COR-L47 (cell line): ENCODE measurements at places on chromosomes 3 and 15.

DNA sequence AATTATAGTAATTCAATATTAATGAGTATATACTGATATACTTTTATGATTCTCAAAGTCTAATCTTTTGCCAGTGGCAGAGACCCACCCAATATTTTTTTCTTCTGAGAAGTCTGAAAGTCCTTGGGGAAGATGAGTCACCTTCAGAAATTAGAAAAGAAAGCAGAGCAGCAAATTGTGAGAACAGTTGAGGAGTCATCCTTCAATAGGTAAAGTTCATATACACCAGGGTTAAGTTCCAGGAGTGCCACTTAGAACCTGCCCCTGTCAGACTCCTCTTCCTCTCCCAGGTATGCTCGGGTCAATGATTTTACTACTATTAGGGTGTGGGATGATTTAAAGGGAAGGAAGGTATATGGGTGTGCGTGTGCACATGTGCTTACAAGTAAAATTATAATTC is 7.1 kb downstream of the CLRN1 start:
- no peak for DNase-seq

DNA sequence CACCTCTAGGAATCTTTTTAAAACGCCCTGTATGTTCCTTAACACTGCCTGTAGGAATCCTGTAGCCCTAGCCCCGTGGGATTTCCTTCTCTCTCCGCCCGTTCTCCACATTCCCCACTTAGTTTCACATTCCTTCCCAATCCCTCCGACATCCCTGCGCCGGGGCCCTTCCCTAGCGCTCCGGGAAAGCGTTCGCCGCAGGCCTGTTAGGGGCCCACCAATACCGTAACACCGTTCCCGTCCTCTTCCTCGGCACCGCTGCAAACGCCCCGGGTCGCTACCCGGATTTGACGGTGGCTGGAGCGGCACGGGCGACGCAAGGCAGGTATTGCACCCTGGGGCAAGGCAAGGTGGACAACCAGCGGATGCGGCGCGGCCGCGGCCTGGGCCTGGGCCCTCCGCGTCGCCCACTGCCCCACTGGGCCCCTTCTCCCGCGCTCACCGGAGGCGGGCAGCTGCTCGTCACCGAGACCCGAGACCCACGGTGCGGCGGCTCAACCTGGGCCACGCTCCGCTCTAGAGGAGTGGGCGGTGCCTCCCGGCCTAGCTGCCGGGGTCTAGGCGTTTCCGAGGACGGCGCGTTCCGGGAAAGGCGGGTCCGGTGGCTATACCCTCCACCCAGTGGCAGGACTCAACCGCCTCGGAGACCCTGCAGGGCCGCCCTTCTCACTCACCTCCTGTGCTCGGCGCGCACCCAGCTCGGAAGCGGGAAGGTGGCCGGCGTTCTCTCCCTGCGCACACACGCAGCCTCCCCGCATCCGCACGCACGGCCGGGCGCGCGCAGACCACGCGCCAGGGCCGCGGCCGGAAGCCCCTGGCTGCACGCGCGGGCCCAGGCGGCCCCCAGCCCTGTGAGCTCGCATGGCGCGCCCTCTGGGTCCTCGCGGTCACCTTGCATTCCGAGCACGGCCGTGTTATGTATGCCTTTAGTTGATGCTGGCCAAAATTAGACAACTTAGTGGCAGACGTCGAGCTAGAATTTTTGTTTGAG is at the start of gene B3GALNT1:
TSS of gene B3GALNT1 (minus strand) at position 789 of the 991 bp plus-strand sequence. CDS start 18,595 bp downstream, outside the sequence.
- peak; percentile 74 for DNase-seq

DNA sequence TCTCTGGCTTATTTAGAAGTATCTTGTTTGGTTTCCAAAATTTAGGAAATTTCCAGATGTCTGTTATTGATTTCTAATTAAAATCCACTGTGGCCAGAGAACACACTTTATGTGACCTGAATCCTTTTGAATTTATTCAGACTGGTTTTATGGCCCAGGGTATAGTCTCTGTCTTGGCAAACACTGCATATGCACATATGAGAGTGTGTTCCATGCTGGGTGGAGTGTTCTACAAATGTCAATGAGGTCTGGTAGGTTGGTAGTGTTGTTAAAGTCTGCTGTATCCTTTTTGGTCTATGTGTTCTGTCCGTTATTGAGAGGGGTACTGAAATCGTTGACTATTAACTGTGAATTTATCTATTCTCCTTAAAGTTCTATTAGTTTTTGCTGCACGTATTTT is 30.2 kb downstream of the PGPEP1L start:
- no peak for DNase-seq

DNA sequence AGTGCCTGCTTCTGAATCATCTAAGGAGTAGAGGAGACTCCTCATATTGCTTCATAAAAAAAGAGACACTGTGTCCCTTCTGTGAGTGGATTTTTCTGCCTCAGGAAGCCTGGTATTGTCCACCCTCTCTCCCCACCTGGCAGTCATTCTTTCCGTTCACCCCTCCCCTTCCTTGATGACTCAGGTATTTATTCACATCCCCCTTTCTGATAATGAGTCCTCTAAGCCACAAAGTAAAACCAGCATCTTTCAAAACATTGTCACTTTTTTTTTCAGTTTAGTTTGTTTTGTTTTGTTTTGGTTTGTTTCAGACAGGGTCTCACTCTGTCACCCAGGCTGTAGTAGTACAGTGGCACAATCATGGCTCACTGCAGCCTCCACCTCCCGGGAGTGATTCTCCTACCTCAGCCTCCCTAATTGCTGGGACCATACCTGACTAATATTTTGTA is 65.2 kb upstream of the UBE2E1 start:
- no peak for DNase-seq

GRCh38 chr3:57154470-57155309 is 10.5 kb downstream of the IL17RD start:
- no peak for DNase-seq

GRCh38 chr3:124700880-124701684 is 29.2 kb upstream of the UMPS start:
- no peak for DNase-seq

- no peak for DNase-seq
Observed at GRCh38 chr3:188697127-188697526, 474.6 kb upstream of the TPRG1 start.

GRCh38 chr3:44100298-44100695 is 141.4 kb upstream of the TOPAZ1 start:
- DNase-seq = no peak

- no peak for DNase-seq
Observed at GRCh38 chr3:30289766-30290165, 316.6 kb upstream of the TGFBR2 start.

DNA sequence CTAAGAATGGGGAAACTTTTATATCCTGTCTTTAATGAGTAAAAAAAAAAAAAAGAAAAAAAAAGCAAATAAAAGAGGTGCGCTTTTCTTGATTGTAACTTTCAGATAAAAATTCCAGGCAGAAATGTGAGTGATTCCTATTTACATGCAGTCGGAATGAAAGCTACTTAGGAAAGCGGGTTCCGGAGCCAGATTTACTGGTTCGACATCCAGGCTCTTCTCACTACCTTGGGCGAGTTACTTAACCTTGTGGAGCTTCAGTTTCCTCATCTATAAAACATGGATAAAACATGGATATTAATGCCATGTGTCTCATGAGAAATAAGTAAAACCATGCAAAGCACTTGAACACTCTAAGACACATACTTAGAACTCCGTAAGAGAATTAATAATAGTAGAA is 169.2 kb downstream of the TP63 start:
- DNase-seq = no peak

DNA sequence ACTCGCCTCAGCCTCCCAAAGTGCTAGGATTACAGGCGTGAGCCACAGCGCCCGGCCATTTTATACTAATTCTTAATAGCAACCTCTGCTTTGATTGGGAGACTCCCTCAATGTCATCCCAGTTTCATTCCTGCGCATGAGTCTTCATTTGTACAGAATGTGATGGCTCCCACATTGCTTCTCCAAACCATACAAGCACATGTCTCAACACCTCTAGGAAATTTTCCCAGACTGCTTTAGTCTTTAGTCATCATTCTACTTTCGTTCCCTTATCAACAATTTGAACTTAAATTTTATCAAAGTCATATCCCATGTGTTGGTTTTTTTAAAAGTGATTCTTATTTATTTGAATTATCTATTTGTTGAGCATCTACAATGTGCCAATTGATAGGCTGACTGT is 58.1 kb downstream of the SNX4 start:
- DNase-seq = no peak

- no peak for DNase-seq
Observed at GRCh38 chr15:101424984-101425383, 64.5 kb downstream of the PCSK6 start.

GRCh38 chr15:90190606-90191343 is 10.4 kb upstream of the SEMA4B start:
- DNase-seq = no peak

DNA sequence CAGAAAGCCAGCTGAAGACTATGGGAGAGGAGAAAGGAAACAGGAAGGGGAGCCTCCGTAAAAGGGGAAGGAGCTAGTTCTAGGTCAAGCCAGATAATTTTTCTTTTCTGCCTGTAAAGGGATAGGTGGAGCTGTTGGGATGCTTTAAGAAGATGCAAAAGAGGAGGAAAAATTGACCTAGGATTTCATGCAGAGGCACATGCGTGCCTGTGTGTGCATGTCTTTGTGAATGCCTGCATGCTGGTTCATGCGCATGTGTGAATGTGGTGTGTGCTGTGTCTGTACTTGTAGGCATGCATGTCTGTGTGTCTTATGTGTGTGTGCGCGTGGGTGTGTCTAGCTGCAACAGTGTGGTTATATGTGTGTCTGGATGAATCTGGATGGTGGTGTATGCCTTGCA is 27.3 kb downstream of the CCDC33 start:
- DNase-seq = no peak

GRCh38 chr3:122102191-122102935 is 47.2 kb downstream of the CD86 start:
- no peak for DNase-seq

DNA sequence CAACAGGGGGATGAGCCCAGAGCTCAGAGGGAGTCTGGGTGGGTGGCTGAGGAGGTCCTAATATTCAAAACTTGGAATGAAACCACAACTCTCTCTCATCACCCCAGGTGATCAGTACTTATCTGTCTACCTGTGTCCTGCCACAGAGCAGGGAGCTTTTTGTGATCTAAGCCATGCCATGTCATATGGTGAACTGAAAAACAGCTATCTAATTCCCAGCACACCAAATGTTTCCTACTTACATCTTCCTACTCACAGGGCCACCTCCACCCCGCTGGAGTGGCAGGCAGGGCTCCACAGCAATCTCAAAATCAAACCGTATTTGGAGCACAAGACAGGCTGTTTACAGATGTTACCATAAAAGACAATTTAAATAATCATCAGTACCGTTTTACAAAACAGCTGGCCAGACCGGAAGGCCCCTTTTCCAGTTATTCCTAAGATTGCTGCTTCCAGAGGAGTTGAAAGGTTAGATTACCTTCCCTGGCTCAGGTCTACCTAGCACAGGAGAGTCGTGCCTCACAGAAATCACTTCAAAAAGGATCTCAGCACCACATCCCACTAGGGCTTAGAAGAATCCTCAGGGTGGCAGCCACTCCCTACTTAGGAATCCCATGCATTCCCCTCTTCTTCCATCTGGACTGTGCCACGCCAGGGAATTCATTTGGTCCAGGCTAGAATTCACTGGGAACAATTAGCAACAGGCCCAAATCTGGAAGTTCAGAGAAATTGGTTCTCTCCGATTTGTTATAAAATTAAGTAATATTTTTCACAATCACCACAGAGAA is 226.6 kb upstream of the IL12A start:
- no peak for DNase-seq

DNA sequence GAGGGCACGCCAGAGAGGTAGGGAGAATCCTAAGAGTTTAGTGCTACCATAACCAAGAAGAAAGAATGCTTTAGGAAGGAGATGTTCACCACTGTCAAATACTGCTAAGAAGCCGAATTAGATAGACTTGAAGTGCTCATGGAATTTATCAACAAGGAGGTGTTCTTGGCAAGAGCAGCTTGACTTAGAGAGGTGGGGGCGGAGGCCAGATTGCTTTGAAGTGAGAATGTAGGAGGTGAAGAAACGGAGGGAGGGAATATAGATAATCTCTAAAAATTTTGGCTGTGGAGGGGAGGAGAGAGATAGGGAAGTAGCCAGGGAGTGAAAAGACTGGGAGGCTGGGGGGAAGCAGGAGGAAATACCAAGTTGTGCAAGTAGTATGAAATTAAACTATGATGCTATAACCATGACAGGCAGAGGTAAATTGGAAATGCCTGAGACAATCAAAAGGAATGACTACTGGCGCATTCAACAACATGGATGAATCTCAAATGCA is 35.5 kb downstream of the GADL1 start:
- DNase-seq = no peak

DNA sequence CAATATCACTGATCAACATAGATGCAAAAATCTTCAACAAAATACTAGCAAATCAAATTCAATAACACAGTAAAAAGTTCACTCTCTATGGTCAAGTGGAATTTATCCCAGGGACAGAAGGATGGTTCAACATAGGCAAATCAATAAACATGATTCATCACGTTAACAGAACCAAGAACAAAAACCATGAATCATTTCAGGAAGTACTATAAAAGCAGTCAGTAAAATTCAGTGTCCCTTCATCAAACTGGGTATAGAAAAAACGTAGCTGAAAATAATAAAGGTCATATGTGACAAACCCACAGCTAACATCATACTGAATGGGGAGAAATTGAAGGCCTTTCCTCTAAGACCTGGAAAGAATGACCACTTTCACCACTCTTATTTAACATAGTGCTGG is 172.1 kb downstream of the POLR2M start:
- DNase-seq = no peak

- DNase-seq = no peak
Observed at GRCh38 chr3:30941342-30941741, 46.9 kb upstream of the GADL1 start.

DNA sequence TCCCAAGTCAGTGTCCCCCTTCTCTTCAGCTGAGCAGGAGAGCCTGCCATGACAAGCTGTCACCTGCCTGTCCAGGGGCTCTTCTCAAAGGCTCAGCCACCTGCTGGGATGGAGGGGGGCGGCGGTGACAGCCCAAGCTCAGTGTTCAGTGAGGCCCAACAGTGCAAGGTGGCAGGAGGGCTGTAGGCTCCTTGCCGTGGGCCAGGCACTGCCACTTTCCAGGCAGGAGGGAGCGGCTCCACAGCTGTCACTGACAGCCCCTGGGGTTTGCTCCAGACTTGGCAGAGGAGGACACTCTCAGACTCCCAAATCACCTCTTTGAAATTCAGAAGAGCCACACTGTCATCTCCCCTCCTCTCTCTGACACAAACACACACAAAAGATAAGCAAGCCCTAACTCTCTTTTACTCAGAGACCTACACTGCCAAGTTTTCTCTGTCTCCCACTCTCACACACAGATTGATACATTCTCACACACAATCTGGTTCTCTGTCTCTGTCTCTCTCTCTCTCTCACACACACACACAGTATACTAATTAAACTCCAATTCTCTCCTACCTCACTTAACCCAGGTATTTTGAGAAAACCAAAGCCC is 443.3 kb downstream of the EPHB1 start:
- peak; percentile 62 for DNase-seq

DNA sequence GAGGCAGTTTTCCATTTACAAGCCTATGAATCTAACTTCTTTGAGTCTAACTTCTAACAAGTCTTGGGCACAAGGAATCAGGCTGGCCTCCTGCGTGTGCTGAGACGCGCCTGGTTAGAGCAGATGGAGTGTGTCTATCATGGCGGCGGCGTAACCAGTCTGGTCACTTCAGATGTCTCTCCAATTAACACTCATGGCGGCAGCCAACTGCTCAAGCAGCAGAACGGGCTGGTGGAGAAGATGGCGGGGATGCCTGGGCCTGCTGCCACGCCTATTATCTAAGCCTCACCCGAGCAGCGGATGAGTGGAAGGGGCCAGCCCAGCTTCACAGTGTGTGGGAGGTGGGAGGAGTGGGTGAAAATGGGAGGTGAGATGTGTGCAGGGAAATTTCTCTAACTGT is 246.4 kb upstream of the TPRG1 start:
- no peak for DNase-seq
